Non-pigmented ciliary epithelial cell (primary cell): ENCODE measurements at places on chromosomes 1 and 21.

DNA sequence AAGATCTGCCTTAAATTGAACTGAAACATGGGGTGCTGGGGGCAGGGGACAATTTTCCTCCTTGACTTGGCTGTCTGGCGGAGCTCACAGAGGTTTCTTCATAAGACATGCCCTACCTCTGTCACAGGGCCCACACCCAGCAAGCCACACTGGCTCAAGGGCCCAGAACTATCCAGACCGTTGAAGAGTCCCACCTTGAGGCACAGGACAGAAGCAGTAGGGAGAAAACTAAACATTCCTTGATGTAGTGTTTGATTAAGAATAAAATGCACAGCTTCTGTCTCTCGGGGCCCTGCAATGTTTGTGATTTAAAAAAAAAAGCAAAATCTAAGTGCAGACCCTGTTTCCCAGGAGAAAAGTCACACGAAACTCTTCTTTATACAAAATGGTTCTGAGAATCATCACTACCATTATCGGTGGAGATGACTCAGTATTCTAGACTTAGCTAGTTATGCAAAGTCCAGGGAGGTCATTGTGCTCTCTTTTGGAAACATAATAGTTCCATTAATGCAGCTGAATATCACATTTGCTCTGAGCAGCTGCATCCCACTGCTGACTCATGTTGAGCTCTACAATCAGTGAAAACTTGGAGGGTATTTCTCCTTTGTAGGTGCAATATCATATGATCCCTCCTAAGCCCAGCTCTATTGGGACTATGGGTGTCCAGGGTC is 53.6 kb upstream of the DIRAS3 start:
- DNase-seq = peak; percentile 60

DNA sequence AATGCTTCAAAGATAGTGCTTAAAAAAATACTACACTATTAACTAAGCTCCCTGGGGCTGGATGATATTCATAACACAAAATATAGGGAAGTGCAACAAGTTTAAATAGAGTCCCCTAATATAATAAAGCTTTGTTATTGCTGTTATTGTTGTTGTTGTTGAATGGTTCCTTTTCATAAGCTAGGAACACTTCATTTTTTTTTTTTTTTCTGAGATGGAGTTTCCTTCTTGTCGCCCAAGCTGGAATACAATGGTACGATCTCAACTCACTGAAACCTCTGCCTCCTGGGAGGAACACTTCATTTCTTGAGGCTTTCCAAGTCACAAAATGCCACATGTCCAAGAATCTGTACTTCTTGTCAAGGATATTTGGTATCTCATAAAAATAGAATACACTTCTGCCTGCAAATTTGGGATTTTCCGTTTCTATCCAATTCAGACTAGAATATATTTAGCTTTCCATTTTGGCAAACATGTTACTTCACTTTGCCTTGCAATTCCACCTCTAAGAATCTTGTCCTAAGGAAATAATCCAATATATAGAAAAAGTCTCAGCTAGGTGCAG is 21.1 kb downstream of the WDR47 start:
- DNase-seq = no peak

GRCh38 chr1:64877151-64877550 is 89.2 kb downstream of the JAK1 start:
- DNase-seq = no peak

- DNase-seq = no peak
These were observed 16.6 kb upstream of the TMEM35B start for GRCh38 chr1:35001743-35002142.

DNA sequence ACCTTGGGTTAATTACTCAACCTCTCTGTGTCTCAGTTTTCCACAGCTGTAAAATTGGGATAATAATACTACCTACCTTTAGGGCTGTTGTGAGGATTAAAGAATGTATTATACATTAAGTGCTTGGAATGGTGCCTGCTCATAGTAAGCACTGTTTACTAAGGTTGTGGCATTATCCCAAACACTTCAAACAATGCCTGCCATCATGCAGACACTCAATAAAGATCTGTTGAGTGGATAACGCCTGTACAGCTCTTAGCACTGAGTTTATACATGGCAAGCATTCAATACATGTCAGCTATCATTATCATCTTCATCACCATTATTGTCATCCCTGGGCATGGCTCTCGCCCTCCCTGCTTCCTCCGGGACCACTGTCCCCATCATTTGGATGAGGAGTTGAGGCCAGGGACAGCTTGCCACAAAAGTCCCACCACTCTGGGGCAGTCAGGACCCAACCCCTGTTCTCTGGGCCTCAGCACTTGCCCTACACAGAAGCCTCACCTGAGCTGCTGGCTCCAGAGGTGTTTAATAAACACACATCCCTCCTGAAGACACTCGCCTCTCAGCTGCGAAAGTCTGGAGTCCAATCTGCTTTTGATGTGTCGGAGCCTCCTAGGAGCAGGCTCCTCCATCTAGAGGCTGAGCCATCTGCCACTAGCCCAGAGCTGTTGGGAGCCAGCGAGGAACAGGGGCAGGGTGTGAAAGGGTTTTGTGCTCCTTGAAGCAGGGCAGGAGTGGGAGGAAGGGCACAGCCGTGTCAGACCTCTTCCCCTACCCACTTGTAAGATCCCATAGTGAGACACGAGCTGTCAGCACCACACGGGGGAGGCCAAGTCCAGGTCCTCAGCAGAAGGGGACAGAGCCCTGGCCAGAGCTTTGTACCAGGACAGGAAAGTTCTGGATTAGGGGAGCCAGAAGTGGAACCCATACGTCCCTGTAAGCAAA is 80.9 kb upstream of the ZC3H12A start:
- DNase-seq = no peak

DNA sequence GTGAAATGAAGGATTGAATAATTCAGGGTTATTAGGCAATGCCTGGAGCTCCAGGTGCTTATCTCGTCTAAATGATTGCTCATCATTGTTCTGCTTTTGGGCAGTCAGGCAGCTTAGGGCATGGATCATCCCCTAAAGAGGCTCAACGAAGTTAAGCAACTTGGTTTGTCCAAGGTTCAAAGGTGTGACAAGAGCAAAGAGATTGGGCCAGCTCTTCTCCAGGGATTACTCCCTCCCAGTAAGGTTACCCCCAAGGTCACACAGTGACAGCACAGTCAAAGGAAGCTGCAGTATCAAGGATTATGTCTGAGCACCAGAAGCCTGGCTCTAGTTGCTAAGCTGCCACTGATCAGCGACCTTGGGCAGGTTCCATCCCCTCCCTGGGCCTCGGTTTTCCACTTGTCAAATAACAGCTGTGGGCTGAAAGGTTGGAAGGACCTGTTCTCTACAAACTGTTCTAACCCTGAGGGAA is 6.8 kb downstream of the ETNK2 start:
- DNase-seq = no peak

- no peak for DNase-seq
These were observed 9.8 kb upstream of the CSF3R start for GRCh38 chr1:36492491-36492890.

GRCh38 chr1:243916160-243916559 is 66.1 kb upstream of the AKT3 start:
- no peak for DNase-seq

DNA sequence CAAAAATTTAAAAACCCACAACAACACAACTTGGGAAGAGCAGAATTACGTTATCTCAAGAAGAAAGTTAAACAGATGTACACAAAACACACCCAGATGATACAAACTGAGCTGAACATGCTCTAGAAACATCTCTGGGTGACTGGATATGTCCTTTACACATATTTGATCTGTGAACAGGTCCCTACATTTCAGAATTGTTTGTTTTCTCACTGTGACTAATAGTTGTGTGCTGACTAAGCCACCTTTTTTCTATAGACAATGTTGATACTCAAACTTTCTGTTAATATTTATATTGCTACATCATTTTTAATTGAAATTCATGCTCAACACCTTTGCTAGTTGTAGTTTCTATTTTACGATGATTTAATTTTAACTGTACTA is 1.0 kb upstream of the F11R start:
- no peak for DNase-seq

DNA sequence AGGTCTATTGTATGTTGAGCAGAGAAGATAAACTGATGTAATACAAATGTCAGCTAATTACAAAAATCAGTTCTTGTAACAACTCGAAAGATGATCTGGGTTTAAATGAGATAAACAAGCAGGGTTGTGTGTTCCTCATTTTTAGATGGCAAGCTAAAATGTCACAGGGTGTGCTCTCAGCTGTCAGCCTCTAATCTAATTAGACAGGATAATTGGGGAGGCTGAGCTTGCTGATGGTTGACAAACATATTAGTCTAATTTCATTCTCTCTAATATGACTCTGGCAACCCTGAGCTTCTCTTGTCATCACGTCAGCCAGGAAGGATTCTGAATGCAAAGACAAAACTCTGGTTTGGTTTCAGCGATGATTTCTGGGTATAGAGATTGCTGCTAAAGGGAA is 335.3 kb upstream of the KAZN start:
- no peak for DNase-seq

GRCh38 chr1:162710780-162711465 is 78.7 kb downstream of the DDR2 start:
- no peak for DNase-seq

DNA sequence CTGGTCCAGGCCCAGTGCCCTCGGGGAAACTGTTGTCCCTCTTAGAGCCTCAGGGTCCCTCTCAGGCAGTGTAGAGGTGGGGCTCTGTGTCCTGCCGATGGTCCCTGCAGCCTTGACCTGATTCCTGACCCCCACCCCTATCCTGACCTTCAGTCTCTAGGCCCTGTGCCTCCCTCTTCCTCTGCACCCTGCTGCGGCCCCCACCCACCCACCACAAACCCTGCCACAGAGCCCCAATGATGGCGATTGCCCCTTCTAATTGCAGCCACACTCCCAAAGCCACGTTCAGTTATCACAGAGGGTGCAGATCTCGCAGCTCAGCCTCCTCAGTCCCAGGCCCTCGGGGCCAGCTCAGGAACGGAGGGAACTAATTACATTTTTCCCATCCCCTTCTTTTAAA is 99.7 kb downstream of the PAX7 start:
- no peak for DNase-seq

DNA sequence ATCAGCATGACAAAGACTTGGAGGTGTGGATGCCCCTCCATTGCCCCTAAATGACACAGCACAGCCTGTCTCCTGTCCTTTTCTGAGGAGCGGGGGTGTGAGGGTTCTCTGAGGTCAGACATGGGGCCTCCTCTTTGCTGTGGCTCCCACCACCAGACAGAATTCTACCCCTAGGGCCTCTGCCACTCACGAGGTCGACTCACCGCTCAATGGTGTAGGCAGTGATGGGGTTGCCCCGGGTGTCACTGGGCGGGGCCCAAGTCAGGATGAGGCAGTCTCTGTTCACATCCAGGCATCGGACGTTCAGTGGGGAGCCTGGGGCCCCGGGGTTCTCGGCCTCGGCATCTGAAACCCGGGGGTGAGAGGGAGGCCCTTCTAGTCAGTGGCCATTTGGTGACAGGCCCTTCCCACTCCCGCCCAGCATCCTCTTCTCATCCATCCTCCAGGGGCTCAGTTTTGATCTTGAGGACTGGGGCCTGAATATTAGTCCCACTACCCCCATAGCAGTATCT is 19.9 kb downstream of the MYOM3 start:
- DNase-seq = no peak

GRCh38 chr1:97849345-97850340 is 71.2 kb downstream of the DPYD start:
- peak; percentile 74 for DNase-seq
